Mesothelial cell of epicardium (in vitro differentiated cells): ENCODE measurements at places on chromosomes 12 and 14.

DNA sequence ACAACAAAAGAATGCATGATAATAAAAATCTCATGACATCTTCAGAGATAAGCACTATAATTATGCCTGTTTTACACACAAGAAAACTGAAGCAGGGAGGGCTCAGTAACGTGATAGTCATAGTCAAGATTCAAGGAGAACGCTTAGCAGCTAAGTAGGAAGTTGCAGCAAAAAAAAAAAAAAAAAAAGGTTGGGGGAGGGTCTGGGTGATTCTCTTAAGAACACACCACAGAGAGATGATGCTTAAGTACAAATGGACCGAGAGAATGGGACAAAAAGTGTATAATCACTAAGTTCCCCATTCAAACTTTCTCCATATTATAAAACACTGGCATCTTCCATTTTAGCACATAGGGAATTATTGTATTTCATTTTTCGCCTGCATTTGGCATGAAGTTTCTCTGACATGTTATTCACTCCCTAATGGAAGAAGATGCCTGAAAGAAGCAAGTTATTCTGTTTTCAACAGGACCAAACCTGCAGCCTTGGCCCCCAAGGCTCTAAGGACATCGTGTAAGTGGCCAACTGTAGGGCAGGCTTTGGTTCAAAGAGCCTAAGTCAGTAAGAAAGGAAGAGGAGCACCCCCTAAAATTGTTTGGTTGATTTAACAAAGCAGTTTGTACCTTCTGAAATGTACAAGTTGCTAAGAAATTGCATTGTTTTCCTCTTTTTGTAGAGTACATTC lies 142.9 kb upstream of the TMPO start:
- no peak for DNase-seq

DNA sequence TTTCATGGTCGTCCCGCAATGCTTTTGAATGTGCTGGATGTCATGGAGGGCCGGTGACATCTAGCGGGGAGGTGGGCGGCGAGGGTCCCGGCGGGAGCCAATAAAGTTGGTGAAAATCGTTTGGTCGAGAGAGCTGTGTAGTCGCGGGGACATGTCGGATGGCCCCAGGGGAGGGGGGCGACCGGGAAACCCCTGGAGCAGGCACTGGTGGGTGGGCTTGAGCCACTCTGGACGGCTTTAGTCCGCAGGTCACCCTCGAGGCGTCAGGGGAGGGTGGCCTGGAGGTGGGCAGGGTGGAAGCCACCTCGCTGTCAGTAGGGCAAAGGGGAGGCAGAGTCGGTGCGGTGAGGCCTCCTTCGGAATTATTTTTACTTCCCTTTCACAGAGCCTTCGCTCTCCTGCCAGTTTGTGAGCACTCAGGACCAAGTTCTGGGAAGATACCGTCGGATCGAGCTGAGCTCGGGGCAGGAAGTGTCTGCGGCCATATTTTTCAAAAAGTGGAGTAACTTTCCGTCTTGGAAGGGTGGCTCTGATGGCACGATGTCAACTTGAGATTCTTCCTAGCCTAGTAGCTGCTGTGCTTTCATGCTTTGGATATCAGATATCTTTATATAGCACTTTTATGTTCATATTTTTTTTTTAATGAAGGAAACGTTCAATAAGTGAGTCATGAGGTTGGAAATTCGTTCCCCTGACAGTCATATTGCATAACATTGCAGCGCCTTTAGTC lies 28.2 kb downstream of the WBP11 start:
- peak; percentile 52 for DNase-seq

DNA sequence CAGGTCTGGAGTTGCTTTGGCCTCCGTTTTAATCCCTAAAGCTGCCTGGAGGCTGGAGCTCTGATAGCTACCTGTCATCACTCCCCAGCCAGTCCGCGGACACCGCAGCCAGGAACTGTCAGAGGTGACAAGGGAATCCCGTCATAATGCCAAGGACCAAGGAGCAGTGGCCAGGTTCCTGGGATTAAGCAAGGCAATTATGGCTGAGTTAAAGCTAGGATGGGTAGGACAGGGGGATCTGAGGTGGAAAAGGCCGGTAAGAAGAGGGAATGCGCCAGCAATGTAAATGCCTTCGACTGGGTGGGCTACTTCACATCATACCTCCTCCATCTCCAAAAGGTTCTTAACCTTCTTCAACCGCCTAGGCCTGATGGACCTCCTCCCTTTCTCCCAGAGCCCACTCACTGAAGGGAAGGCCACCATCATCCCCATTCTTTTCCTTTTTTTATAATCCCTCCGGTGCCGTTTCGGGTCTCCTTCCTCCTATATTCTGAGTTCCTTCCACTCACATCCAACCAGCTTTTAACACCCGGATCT lies 1.9 kb downstream of the PPP1R3E start:
- no peak for DNase-seq

DNA sequence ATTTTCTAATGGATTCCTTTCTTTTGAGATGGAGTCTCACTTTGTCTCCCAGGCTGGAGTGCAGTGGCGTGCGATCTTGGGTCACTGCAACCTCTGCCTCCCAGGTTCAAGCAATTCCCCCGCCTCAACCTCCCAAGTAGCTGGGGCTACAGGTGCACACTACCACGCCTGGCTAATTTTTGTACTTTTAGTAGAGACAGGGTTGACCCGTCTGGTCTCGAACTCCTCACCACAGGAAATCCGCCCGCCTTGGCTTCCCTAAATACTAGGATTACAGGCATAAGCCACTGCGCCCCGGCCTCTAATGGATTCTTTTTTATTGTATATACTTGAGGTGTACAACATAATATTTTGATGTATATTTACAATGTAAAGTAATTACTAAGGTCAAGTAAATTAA lies 140.1 kb upstream of the SLCO1C1 start:
- DNase-seq: no peak

GRCh38 chr14:20679907-20680306 lies 4.5 kb upstream of the RNASE4 start:
- DNase-seq: no peak

- no peak for DNase-seq
These were observed 4.9 kb downstream of the NCKAP5L start for GRCh38 chr12:49823350-49823749.

- no peak for DNase-seq
These were observed 257.0 kb downstream of the ETNK1 start for GRCh38 chr12:22881878-22882385.

DNA sequence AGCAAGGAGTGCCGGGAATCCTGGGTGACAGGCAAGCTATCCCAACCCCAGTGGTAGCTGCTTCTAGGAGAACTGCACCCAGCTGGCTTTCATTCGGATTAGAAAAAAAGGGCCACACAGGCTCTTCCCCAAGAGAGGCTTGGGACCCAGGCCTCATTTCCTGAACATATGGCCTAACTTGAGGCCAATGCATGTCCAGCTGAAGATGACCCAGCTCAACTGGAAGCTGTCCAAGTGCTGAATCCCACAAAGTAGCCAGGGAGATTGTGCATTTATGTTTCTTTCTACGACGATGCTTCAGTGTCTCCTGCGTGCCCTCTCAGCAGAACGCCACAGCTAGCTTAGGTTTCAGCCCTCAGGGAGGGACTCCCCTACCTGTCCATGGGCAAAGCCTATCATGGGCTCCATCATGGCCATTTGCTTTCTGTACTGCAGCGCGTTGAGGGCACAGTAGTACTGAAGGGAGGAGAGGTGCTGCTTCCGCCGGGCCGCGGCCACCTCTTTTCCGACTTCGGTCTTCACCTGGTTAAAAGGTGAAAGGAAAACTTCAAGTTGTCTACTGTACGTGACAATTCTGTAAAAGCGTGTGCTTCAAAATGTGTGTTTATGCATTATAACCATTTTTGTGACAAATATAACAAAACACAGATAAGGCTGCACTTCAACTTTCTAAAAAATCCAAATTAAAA lies 29.1 kb downstream of the APPL2 start:
- DNase-seq: no peak

GRCh38 chr14:103398427-103399195 lies 13.4 kb downstream of the MARK3 start:
- DNase-seq: no peak

DNA sequence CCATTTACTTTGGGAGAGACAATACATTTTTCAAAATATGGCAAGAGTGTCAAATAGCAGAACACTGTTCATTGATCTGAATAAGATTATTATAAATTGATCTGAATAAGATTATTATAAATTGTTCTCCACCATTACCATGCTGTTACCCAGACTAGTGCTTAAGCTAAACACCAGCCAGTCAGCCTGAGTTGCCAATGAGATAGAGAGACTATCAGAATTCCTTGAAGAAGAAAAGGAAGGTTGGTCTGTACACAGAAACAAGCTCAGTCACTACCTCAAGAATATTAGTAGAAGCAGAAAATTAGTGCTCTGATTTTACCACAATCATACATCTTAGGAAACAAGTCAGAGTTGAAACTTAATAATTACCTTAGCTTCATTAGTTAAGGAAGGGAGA lies 469.8 kb downstream of the FOXG1 start:
- DNase-seq: no peak

- DNase-seq: no peak
These were observed 22.2 kb upstream of the CCND2 start for GRCh38 chr12:4251216-4251891.

DNA sequence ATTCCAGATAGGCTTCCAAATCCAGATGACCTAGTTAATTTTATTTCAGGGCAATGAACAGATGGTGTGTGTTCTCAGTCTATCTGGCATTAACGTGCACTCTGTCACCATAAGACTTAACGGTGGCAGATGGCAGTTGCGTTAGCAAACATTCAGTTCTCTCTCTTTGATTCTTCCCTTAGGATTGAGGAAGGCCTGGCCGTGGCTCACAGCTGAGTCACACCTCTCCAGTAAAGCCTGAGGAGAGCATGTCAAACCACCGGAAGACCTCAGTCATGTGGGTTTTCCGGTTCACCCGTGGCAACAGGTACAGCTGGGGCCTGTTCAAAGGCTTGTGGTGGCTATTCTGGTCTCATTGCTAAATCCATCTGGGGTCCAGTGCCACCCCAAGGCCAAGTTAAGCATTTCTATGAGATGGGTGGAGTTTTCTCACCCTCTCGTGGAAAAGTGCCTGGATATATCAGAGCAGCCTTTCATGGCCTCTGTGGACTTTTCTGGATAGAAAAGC lies 545.1 kb upstream of the ATP2B1 start:
- no peak for DNase-seq

DNA sequence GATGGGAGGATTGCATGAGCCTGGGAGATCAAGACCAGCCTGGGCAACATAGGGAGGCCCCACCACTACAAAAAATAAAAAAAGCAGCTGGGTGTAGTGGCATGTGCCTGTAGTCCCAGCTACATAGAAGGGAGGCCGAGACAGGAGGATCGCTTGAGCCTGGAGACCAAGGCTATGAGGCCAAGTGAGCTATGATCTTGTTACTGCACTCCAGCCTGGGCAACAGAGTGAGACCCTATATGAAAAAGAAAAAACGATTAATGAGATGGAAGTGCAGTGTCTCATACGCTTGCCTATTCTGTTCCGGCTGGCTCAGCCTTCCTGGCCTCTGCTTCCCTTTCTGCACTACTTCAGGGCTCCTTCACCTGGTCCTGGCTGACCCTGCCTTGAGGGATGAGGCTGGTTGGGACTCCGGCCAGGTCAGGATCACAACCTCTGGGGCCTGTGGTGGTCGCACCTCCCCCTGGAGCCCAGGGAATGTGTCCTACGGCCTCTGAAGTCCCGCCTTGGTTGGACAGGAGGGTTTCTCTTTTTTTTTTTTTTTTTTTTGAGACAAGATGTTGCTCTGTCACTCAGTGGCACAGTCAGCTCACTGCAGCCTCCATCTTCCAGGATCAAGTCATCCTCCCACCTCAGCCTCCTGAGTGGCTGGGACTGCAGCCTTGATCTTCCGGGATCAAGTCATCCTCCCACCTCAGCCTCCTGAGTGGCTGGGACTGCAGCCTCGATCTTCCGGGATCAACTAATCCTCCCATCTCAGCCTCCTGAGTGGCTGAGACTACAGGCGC lies 10.7 kb downstream of the TEDC1 start:
- DNase-seq: no peak

- no peak for DNase-seq
These were observed 12.5 kb upstream of the GALNT6 start for GRCh38 chr12:51403681-51404136.

DNA sequence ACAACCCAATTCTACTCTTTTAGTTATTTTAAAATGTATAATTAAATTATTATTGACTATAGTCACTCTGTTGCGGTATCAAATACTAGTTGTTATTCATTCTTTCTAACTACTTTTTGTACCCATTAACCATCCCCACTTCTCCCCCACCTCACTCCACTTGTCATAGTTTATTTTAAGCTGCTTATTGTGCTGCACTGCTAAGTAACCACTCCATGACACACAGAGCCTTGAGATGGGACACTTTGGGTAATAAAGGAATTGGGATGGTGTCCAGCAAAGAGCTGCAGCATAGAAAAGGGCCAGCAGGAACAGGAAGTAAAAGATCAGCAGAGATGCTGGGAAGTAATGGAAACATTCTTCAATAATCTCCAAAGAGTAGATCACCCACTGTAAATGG lies 123.0 kb downstream of the RPS29 start:
- no peak for DNase-seq

DNA sequence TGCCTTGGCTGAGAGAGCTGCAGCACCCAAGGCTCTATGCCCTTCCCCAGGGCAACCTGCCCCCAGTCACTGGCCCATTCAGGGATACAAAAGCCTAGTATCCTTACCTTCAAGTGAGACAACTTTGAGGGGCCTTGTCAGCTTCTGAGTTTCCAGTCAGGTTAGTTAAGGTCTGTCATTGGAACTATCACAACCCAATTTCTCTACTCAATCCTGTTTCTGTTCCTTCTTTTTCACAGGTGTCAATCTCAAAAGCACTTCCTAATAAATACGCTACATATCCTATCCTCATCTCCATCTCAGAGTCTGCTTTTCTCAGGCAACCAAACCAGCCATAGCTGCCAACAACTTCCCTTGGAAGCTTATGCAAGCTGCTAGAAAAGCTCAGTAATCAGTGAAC lies 4.9 kb upstream of the PTGDR start:
- no peak for DNase-seq

- DNase-seq: no peak
These were observed 2.2 kb downstream of the PLEKHG6 start for GRCh38 chr12:6312529-6313325.

- no peak for DNase-seq
These were observed 74.8 kb upstream of the MGAT4C start for GRCh38 chr12:86331012-86331411.

GRCh38 chr14:78232231-78233000 lies 62.2 kb downstream of the NRXN3 start:
- no peak for DNase-seq

GRCh38 chr12:85641796-85642195 lies 194.4 kb downstream of the RASSF9 start:
- DNase-seq: no peak

- DNase-seq: no peak
These were observed 9.9 kb downstream of the LTA4H start for GRCh38 chr12:96025518-96025917.

- DNase-seq: no peak
These were observed 116.4 kb downstream of the EPS8 start for GRCh38 chr12:15672671-15673270.

- DNase-seq: no peak
These were observed 201.7 kb downstream of the STXBP6 start for GRCh38 chr14:24848102-24848790.

DNA sequence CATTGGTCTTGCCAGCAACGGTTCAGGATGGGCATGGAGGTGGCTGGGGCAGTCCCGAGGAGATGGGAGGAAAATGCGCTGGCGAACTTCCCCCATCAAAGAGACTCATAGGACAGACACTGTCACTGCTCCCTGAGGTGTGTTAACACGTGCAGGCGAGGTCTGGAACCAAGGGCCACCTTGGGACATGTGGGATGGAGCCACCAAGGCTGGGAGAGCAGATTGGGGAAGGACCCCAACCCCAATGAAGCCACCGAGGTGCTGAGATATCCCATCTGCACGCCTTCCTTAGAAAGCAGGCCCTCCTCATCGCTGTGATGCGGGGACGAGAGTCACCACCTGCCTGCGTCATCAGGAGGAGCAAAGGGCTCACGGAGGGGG lies 16.9 kb upstream of the BEGAIN start:
- DNase-seq: no peak

- no peak for DNase-seq
These were observed 11.9 kb downstream of the PTGDR start for GRCh38 chr14:52279408-52279807.
